Skin of body (tissue), 3 donors: ENCODE measurements at places on chromosomes 12 and 14. TPM values are rescaled to one million over a fixed set of nuclear protein-coding genes. Genes with fewer than 3 reads are reported as not detected.

DNA sequence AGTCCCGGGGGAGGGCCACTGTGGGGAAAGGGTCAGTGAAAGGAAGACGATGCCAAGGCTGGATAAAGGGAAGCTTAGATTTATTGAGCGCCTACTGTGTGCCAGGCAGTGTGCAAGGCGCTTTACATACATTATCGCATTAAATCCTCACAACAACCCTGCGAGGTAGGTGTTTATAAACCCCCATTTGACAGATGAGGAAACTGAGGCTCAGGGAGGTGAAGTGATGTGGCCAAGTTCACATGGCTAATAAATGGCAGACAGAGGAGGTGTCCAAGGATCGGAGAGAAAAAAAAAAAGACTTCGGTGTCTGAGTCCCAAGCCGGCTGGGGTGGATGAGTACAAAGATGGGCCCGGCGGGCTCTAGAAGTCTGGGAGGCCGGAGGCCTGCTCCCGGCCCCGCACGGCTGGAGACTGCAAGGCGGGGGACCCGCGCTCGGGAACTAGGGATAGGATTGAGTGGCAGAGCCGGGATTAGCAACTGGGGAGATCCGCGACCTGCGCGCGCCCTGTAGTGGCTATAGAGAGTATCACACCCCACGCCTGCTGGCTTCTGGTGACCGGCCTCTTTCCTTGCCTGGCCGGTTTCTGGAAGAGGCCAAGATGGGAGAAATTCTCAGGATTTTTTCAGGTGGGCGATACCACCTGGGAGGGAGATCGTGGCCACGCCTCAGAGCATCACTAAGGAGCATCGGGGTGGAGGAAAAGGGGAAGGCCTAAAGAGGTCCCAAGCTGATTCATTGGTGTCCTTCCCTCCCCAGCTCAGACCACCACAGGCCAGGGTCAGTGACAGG lies 3.9 kb downstream of the DDN start:
- DNase-seq: peak; percentile 54

DNA sequence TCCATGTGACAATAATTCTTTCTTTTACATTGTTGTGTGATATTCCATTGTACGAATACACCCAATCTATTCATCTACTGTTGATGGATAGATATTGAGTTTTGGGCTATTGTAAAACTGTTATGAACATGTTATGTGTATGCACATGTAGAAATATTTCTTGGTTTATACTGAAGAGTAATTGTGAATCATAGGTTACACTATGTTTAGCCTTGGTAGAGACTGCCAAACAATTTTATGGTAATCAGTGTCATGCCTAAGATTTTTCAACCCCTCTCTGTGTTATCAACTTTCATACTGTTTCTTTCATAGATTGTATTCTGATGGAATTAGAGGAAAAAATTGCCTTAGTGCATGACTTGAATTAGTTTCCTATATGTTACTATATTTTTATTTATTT lies 39.5 kb downstream of the FRMD6 start:
- no peak for DNase-seq

DNA sequence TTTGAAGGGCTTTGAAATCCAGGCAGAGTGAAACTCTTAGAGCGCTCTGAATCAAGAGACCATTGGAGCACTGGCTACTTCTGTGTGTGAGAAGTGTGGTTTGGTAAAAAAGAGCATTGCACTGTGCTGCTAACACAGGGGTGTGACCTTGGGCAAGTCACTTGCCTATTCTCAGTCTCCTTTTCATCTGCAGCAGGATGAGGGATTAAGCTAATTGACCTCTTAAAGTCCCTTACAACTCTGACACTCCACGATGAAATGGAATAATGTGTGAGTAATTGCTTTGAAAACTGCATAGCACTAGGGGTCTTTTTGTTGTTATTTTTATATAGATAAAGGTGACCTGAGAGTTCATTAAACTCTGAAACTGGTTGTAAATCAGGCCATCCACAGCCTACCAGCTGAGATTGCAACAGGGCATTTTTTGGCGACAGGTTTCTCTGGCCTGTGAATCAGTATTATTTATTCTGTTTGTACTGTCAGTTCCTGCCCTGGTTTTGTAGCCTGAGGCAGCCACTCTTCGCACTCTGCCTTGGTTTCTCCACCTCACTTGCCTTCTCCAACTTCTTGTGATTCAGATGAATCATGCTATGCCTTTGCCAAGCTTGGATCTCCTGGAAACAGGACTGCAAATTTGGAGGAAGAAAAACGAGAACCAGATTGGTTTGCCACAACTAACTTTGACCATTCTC lies 159.9 kb upstream of the PARP11 start:
- DNase-seq: no peak

DNA sequence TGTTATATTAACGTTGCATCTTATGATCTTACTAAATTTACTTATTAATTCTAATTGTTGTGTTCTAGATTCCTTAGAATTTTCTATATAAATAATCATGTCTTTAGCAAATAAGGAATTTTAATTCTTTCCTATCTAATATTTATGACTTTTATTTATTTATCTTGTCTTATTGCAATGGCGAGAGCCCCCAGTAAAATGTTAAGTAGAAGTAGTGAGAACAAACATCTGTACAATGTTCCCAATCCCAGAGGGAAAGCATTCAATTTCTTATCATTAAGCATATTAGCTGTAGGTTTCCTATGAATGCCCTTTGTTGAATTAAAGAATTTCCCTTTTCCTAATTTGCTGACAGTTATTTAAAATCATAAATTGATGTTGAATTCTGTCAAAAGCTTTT lies 203.7 kb upstream of the OTX2 start:
- no peak for DNase-seq

- no peak for DNase-seq
These were observed 965.5 kb downstream of the TMEM121 start for GRCh38 chr14:106491851-106492250.

DNA sequence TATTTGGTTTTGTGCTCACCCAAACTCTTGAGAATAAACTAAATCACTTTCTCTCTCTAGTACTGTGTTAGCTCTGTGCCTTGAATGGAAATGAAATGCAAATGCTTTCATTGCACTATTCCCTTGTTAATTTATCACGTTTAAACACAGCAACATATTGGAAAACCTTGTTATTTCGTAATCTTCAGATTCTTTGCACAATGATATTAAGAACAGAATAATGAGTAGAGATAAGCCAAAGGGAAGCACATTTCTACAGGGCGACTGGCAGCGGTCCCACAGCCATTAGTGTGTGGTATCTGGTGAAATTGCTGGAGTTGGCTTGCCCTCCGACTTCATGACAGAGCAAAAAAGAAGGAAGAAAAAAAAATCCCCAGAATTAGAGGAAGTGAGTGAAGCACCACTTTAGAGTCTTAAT lies 166.1 kb upstream of the E2F7 start:
- peak; percentile 61 for DNase-seq

- no peak for DNase-seq
These were observed 799 bp downstream of the THTPA start for GRCh38 chr14:23556700-23557440.

DNA sequence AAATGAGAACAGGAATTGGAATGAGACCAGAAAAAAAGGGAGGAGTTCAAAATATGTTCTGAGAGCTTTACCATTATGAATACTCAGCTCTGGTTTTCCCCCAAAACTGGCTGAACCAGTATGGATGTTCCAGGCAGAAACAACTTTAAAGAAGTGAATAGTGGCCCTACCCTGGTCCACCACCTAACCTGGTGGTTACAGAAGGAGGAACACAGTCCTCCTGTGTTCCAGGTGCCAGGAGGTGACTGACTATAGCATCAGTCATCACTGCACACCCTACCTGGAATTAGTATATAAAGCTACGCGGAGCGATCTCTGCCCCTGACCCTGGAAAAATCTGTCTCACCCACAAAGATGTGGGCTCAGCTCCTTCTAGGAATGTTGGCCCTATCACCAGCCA lies at the start of gene A2ML1:
A2ML1 (plus strand) TSS at position 324 of the 400 bp plus-strand sequence; CDS start at position 355, 31 bp downstream.
- no peak for DNase-seq

- no peak for DNase-seq
These were observed 99.4 kb downstream of the LGMN start for GRCh38 chr14:92649066-92649465.

GRCh38 chr14:23079716-23080115 lies 15.2 kb downstream of the ACIN1 start:
- no peak for DNase-seq

- no peak for DNase-seq
These were observed 130.9 kb downstream of the NDUFA12 start for GRCh38 chr12:94872671-94872970.

Gene SYCP3
- total RNA-seq: 0.10 TPM

Gene BRF1
- total RNA-seq: 33.0 TPM

Gene KCNA1
- total RNA-seq: 0.30 TPM
